Fibroblast of mammary gland (primary cell): ENCODE measurements at places on chromosomes 13 and 19.

- DNase-seq: peak; percentile 41
These were observed 493 bp upstream of the LHFPL6 start for GRCh38 chr13:39603424-39603947.

GRCh38 chr13:106377341-106377740 lies 158.1 kb downstream of the EFNB2 start:
- DNase-seq: no peak

DNA sequence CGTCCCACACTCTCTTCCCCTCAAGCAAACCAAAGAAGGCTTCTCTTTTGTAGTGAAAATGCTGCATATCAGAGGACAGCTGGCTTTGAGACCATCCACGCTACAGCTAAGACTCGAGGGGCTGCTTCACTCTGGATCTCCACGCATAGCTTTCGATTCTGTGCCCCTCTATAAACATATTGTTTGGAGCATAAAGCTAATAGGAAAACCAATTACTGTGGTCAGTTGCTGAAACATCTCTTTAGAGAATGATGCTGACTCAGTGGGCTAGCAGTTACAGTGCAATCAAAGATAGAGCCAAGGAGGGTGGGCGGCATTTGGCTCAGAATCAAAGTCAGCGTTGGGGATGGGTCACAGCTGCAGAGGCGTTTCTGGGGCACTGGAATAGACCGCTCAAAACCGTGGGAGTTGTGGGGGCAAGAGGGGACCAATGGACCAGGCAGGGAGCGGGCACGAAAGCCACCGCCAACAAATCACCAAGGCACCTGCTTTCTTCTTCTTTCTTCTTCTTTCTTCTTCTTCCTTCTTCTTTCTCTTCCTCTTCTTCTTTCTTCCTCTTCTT lies 76.7 kb downstream of the RASL11A start:
- no peak for DNase-seq

GRCh38 chr19:854549-854948 lies 2.4 kb downstream of the ELANE start:
- DNase-seq: no peak

GRCh38 chr13:45781553-45782326 lies 69.8 kb downstream of the SIAH3 start:
- DNase-seq: peak; percentile 2

DNA sequence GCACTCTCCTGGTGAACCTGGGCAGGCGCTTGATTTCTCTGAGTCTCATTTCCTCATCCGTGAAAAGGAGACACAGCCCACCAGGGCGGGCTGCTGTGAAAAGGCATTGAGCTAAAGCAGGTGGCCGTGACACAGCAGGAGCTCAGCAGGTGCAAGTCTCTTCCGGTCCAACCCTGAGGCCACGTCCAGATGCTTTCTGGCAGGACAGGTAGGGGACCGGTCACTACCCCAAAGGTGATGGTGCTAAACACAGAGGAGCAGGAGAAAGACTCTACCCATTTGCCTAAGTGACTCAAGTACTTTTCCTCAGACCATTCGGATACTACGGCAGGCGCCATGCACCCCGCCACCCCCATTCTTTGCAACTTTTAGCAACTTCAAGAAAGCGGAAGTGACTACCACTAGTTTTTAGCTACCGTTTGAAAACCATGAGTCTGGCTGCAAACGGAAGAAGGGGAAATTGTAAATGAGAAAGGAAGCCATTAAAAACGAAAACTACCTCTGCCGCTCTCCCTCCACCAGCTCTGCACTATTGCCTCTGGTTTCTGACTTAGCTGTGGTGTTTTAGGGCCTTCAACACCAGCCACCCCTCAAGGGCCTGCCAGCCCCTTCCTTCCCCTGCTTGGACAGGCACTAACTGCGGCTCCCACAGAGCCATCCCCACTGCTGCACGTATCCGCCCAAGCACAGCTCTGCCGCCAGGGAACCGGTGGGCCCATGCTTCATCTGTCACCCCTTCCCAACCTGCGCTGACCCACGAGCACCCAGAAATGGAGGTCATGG lies 4.8 kb downstream of the PPP6R1 start:
- no peak for DNase-seq

- DNase-seq: no peak
These were observed 770 bp downstream of the HNRNPM start for GRCh38 chr19:8445488-8446001.

- no peak for DNase-seq
These were observed 302.9 kb downstream of the ITGBL1 start for GRCh38 chr13:101755228-101755887.

DNA sequence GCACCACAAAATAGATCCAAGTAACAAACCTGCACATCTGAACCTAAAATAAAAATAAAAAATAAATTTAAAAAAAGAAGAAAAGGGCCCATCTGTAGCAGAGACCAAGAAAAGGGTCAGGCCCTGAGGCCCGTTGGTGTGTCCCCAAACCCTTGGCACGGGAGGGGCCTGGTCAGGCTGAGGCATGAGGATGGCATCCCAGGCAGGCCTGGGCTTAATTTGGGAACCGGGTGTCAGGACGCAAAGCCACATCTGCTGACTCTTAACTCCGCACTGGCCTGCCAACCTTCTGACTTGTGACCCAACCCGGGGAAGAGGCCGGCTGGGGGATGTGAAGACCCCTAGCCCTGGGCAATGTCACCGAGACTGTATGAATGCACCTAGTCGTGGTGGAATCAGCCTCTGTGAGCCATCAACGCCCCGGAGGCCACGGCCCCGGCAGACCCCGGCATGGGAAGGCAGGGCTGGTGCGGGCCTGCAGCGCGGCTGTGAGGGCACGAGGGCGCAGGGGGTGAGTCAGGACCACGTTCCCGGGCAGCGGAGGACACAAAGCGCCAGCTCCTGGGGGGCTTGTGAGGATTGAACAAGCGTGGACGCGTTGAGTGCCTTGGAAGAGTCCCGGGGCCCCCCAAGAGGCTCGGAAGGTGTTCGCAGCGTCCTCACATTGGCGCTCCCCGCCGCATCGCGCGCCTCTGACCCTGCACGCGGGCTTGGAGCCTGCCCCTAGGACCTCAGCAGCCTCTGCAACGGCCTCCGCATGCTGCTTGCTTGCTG lies 38.2 kb downstream of the ATP12A start:
- DNase-seq: no peak

GRCh38 chr19:7549429-7550148 lies 14.1 kb downstream of the PNPLA6 start:
- no peak for DNase-seq

GRCh38 chr19:4066682-4067395 lies at the start of gene ZBTB7A:
ZBTB7A (minus strand) TSS chr19:4066899; CDS start chr19:4055232, 11,667 bp downstream.
- DNase-seq: peak; percentile 66

GRCh38 chr19:40542202-40542859 lies 34.3 kb upstream of the SHKBP1 start:
- DNase-seq: peak; percentile 45

GRCh38 chr13:114033541-114034315 lies 59.9 kb upstream of the C13orf46 start:
- no peak for DNase-seq

- DNase-seq: no peak
These were observed 133.5 kb downstream of the DNAJC15 start for GRCh38 chr13:43156916-43157315.
